Right cardiac atrium (tissue), 5 donors: ENCODE measurements at places on chromosomes 12 and 14.

DNA sequence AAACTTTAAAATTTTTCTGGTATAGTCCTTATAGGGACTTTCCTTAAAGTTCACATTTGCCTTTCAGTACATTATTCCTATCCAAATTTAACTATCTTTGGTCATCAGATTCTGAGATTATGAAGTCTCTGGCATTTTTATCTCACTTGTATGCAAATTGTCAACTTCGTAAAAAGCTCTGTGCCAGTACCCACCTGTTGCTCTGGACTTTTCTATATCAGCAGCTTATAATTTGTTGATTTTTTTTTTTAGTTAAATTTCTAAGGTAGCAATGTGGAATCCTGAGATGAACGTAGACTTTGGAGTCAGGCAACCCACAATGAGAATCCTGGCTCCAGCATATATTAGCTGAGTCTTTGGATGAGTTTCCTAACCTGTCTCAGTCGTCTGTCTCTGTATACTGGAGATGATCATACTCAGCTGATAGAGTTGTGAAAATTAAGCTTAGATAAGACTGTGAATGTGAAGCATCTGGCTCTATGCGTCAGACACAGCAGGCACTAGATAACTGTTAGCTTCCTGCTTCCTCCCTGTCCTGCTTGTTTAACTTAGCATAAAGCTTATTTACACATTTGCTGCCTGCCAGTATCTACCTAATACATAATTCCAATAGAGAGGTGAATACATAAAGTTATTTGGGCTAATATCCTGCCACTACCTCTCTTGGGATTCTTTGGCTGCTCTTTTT, 59.8 kb downstream of the MARK3 start:
- DNase-seq, result no peak

DNA sequence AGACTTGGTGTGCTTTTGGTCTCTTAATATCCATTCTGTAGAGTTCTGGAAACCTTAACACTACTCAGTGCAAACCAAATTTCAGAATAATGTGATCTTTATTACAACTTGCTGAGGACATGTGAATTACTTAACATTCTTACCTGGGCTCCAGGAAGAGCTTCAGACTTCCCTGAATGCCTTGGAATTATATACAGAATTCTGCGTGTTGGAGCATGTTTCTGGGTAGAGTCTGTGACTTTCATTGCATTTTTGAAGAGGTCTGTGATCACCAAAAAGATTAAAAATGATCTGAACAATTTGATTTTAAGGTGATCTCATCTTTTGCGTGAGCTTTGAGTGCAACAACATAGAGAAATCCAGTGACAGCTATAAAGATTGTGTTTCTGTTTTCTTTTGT, 35.4 kb downstream of the ZDHHC17 start:
- DNase-seq, result no peak

DNA sequence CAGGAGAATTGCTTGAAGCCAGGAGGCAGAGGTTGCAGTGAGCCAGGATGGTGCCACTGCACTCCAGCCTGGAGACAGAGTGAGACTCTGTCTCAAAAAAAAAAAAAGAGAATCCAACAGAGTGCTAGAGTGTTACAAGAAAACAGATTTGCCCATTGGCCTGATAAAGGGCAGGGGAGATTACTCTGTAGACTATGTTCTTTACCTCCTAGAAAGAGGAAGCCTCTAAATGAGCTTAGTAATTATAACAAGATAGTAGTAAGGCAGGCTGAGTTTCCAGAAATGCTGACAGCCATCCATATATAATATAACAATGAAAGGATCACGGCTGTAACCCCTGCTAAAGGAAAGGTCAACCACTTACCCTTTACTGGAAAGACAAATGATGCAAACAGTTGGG, 24.4 kb downstream of the AK7 start:
- no peak for DNase-seq

GRCh38 chr14:24291446-24292117, 8.0 kb downstream of the DHRS1 start:
- DNase-seq, result no peak

GRCh38 chr12:95201056-95201670, 16.1 kb downstream of the FGD6 start:
- no peak for DNase-seq
